Activated T-cell treated with anti-CD3 and anti-CD28 coated beads, Interleukin-2, amount 50 U/mL, for 72 hours (primary cell): ENCODE measurements at places on chromosomes 1 and 21. TPM values are rescaled to one million over a fixed set of nuclear protein-coding genes. Genes with fewer than 3 reads are reported as not detected.

The SLFNL1 gene
- total RNA-seq = 0.53 TPM

The TNFRSF9 gene
- 35.4 TPM for total RNA-seq

The LAPTM5 gene
- total RNA-seq = 281 TPM

The CTSS gene
- total RNA-seq = 47.1 TPM

The RSPH1 gene
- 0.36 TPM for total RNA-seq

The VASH2 gene
- total RNA-seq = 0.74 TPM

The HEYL gene
- 0.32 TPM for total RNA-seq

The ZNF593OS gene
- total RNA-seq = not detected

The MX2 gene
- 47.9 TPM for total RNA-seq

The SH2D1B gene
- total RNA-seq = 0.32 TPM
